ENCODE measurements at places on chromosomes 12 and 14.

GRCh38 chr14:61662437-61663311 is 32.6 kb upstream of the HIF1A start:
- no peak for DNase-seq

DNA sequence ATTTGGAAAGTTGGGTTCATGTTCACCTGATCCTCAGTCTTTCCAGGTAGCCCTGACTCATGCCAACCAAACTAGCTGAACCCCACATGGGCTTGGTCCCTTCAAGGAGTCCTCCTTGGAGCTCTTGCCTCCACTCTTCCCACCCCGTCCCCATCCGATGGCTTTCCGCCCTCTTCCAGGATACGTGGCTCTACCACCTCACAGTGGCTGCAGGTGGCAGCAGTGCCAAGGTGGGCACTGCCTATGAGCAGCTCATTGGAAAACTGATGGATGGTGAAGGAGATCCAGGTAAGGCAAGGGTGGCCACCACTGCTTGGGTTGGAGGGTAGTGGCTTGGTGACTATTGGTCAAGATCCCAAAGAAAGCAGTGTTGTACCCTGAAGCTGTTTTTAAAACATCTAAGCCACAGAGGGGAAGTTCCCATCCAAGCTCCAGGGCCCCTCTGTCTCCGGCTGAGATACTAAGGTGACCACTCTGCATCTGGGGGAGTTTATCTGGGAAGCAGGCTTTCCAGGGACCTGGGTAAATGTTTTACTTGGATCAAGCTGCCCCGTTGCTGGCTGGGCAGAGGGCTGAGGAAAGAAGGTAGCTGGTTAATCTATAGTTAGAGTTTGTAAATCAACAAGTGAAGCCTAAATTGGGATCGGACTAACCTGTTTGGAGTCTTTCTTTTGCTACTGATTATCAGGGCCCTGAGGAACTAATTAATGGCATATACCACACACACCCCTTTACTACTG is 23.7 kb downstream of the PIGH start:
- DNase-seq = no peak

GRCh38 chr12:119714614-119715267 is 46.8 kb downstream of the PRKAB1 start:
- no peak for DNase-seq

- no peak for DNase-seq
Measured at GRCh38 chr12:43776498-43776897, 17.7 kb downstream of the IRAK4 start.

All from esophagus squamous epithelium (tissue), 5 donors.